ENCODE measurements at places on chromosomes 6 and 20. TPM values are rescaled to one million over a fixed set of nuclear protein-coding genes. Genes with fewer than 3 reads are reported as not detected.

The TBP gene
- polyA plus RNA-seq = 20.2 TPM

The PTGIS gene
- polyA plus RNA-seq = 25.4 TPM

The MCHR2 gene
- polyA plus RNA-seq = not detected

The RFX6 gene
- 3.7 TPM for polyA plus RNA-seq

The PRR3 gene
- polyA plus RNA-seq = 9.3 TPM

The FAM217A gene
- polyA plus RNA-seq = not detected

The COL11A2 gene
- 4.2 TPM for polyA plus RNA-seq

The MCCD1 gene
- 1.3 TPM for polyA plus RNA-seq

The C4B gene
- 78.0 TPM for polyA plus RNA-seq

The TMEM239 gene
- polyA plus RNA-seq = not detected

The OLIG3 gene
- polyA plus RNA-seq = not detected

The ENPP4 gene
- polyA plus RNA-seq = 3.5 TPM

The TRERF1 gene
- polyA plus RNA-seq = 5.2 TPM

The SLC22A3 gene
- 29.6 TPM for polyA plus RNA-seq

The TRIM26 gene
- polyA plus RNA-seq = 29.3 TPM

The CPNE5 gene
- 1.2 TPM for polyA plus RNA-seq

GRCh38 chr6:93123585-93123984 lies 295.8 kb downstream of the EPHA7 start:
- no peak overlapping the region for H3K4me3 ChIP-seq
- no peaks in the 10 kb centered on the region for H3K27me3 ChIP-seq
- no peaks in the 10 kb centered on the region for H3K4me1 ChIP-seq
- H3K36me3 ChIP-seq = no peaks in the 10 kb centered on the region
- no peak for DNase-seq
- no peak overlapping the region for H3K27ac ChIP-seq

- H3K27me3 ChIP-seq = no peaks in the 10 kb centered on the region
- no peaks in the 10 kb centered on the region for H3K4me1 ChIP-seq
- no peak overlapping the region for H3K27ac ChIP-seq
- DNase-seq = no peak
Observed at GRCh38 chr6:89596056-89596455, 42.5 kb downstream of the LYRM2 start.

- H3K27me3 ChIP-seq = peaks cover 6% of the 10 kb centered on the region
- H3K4me1 ChIP-seq = peaks cover 4% of the 10 kb centered on the region
- H3K27ac ChIP-seq = no peak overlapping the region
- H3K4me3 ChIP-seq = no peak overlapping the region
Observed at GRCh38 chr6:161836643-161837448, 563.0 kb upstream of the AGPAT4 start.

- peaks cover 40% of the 10 kb centered on the region for H3K4me1 ChIP-seq
- DNase-seq = no peak
- H3K27ac ChIP-seq = peak overlapping the region; percentile 10
- peak overlapping the region; percentile 82 for H3K4me3 ChIP-seq
- peaks cover 26% of the 10 kb centered on the region for H3K27me3 ChIP-seq
Observed at GRCh38 chr20:57265997-57266290, 497 bp downstream of the BMP7 start.

DNA sequence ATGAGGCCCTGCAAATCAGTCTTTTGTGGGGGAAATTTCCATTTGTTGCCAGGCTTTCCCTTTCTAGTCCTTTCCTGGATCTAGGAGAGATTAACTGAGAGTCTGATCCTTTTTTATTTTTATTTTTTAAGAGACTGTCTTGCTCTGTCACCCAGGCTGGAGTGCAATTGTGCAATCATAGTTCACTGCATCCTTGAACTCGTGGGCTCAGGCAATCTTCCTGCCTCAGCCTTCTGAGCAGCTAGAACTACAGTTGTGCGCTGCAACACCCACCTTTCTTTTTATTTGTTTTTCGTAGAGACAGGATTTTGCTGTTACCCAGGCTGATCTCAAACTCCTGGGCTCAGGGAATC lies 22.9 kb downstream of the OR2B2 start:
- H3K27ac ChIP-seq = no peak overlapping the region
- no peak overlapping the region for H3K4me3 ChIP-seq
- no peak for DNase-seq
- H3K36me3 ChIP-seq = no peaks in the 10 kb centered on the region

- no peak overlapping the region for H3K27ac ChIP-seq
- no peak for DNase-seq
- no peaks in the 10 kb centered on the region for H3K27me3 ChIP-seq
- H3K36me3 ChIP-seq = no peaks in the 10 kb centered on the region
- H3K4me3 ChIP-seq = no peak overlapping the region
- H3K4me1 ChIP-seq = no peaks in the 10 kb centered on the region
Observed at GRCh38 chr6:90820436-90820835, 233.6 kb upstream of the MAP3K7 start.

DNA sequence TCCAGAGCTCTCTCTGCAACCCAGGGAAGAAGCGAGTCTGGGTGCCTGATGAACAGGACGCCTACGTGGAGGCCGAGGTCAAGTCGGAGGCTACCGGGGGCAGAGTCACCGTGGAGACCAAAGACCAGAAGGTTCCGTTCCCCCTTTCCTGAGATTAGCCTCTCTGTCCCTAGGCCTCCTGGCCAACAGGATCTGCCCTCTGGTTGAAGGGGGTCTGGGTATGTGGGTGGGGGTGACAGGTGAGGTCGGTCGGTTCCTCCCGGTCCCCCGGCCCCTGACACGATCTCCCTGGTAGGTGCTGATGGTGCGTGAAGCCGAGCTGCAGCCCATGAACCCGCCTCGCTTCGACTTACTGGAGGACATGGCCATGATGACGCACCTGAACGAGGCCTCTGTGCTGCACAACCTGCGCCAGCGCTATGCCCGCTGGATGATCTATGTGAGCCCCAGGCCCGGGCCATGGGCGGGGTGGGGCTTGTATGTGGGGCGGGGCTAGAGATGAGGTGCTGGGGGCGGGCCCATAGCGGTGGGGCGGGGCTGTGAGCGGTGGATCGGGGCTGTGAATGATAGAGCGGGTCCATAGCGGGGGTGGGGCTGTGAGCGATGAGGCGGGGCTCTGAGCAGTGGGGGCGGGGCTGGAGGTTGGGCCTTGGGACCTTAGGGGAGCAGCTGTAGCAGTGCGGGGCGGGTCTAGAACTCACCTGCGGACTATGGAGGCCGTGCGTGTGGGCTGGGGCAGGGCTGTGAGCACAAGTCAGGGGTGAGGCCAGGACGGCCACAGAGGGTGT lies 23.9 kb downstream of the MYH7B start:
- no peak overlapping the region for H3K4me3 ChIP-seq
- peaks cover 9% of the 10 kb centered on the region for H3K27me3 ChIP-seq
- no peaks in the 10 kb centered on the region for H3K4me1 ChIP-seq
- DNase-seq = no peak
- no peak overlapping the region for H3K27ac ChIP-seq

GRCh38 chr6:17865243-17865642 lies 122.2 kb downstream of the KIF13A start:
- no peak overlapping the region for H3K4me3 ChIP-seq
- H3K4me1 ChIP-seq = peaks cover 21% of the 10 kb centered on the region
- no peaks in the 10 kb centered on the region for H3K36me3 ChIP-seq
- peak overlapping the region; percentile 77 for H3K27ac ChIP-seq

DNA sequence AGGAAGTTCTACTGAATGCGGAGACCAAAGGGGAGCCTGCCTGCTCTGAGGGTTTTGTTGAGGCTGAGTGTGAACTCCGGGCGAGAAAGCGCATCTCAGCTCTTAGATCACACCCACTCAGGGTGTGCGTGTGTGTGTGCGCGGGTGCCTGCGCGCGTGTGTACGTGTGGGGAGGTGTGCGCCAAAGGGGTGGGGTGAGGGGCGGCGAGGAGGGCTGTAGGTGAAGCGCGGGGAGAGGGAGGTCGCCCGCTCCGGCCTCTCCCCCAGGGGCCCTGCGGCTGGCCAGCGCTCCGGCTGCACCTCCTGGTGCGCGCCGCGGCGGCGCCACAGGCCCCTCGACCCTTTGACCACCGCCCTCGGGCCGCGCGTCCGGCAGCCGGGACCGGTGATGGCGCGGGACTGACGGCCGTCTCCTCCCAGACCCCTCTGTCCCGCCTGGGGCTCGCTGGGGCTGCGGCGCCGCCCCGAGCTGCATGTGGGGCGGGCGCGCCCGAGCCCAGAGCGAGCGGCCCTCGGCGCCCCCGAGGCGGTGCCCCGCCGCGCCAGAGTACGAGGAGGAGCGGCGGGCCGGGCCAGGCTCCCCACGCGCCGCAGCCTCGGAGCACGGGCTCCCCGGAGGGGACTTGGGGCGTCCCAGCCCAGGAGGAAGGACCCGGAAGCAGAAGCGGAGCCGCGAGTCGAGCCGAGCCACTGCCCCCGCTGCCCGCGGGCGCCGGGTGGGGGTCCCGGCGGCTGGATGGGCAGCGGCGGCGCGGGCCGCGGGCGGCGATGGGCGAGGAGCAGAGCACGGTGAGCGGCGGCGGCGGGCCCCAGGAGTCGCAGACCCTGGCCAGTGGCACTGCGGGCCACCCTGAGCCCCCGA lies at the start of gene RNF217:
Gene RNF217, plus strand, starts transcription at position 661 of the 862 bp plus-strand sequence. Its CDS starts 108 bp downstream, at position 769.
- peak within 1 kb of the TSS; percentile 27 for H3K4me3 ChIP-seq
- DNase-seq = peak; percentile 71
- peaks cover 24% of the 10 kb centered on the region for H3K4me1 ChIP-seq
- H3K27ac ChIP-seq = peak within 1 kb of the TSS; percentile 81
- H3K27me3 ChIP-seq = no peaks in the 10 kb centered on the region

DNA sequence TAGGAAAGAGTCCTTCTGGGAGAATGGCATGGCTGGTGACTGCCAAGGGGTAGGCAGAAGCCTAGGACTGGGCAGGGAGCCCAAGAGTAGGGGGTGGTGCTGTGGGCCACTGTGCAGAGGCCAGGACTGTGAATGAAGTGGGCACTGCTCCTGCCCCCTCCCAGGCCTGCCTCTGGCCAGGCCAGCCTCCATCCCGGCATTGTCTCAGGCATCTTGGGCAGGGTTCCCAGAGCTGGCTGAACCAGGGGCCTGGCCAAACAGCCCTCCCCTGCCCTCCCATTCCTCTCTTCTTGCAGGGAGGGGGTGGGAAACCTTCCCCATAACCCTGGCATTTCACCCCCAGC lies 81.6 kb downstream of the MRPL14 start:
- DNase-seq = no peak
- no peaks in the 10 kb centered on the region for H3K36me3 ChIP-seq
- H3K4me1 ChIP-seq = peaks cover 46% of the 10 kb centered on the region
- H3K4me3 ChIP-seq = no peak overlapping the region

DNA sequence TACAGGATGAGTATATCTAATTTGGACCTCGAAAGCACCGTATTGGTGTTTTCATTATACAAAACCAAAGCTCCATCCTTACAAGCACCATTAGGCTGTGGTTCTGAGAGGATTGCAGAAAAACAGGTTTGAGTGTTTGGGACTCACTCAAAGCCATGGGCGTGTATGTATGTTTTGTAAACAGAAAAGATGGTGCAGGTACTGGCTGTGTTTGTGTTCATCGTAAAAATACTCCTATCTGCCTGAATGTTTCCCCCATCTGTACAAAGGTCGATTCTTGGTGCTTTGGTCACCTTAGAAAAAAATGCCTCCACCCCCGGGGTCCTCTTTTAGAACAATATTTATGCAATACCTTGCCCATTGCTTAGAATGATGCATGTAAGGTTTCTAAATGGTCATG lies 286.6 kb downstream of the TSHZ2 start:
- H3K27ac ChIP-seq = no peak overlapping the region
- H3K4me3 ChIP-seq = no peak overlapping the region
- H3K36me3 ChIP-seq = no peaks in the 10 kb centered on the region
- no peaks in the 10 kb centered on the region for H3K27me3 ChIP-seq

DNA sequence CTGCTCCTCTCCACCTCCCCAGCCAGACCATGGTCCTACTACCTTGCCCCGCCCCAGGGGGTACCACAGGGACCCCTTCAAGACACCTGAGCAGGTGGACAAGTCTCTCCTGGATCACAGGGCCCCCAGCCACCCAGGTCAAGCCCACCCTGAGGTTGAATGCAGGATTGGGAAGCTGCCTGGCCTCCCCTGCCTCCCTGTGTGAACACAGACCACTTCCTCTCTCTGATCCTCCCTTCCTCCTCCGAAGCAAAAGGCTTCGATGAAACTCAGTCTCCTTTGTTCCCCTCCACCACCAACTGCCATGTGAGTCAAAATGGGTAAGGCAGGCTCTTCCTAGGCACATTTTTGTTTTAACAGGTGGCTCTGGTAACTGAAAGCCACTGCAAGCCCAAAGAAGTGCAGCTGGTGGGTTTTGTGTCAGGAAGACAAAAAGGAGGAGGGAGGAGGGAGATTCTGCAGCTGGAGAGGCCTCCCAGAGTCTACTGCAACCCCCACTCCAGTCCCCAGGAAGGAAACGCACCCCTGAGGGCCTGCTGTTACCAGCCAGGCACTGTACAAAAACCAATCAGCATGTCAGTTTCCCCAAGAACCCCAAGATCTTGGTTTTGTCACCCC lies 5.4 kb downstream of the ADA start:
- no peak for DNase-seq
- H3K27me3 ChIP-seq = no peaks in the 10 kb centered on the region
- H3K27ac ChIP-seq = no peak overlapping the region

DNA sequence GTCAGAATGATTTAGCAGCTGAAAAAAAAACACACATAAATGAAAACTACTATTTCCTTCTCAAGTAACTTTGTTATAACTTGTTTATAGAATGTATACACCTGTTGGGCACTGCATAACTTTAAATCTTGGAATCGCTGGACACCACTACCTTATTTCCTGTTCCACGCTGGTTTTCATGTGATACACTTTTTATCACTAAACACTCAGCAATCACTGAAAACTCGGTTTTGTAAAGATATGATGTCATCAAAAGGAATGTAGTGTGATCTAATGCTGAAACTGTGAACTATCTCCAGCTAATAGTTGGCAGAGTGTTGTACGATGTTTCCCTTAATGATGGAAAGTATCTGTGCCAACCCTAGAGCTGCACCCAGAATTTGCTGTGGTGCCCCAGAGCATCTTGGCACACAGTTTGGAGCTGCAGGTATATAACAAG lies 127.9 kb downstream of the BACH2 start:
- no peaks in the 10 kb centered on the region for H3K36me3 ChIP-seq
- H3K4me3 ChIP-seq = no peak overlapping the region
- H3K4me1 ChIP-seq = peaks cover 7% of the 10 kb centered on the region

GRCh38 chr20:32963176-32963575 lies 41.1 kb downstream of the SUN5 start:
- no peaks in the 10 kb centered on the region for H3K4me1 ChIP-seq
- H3K27ac ChIP-seq = no peak overlapping the region
- H3K27me3 ChIP-seq = no peaks in the 10 kb centered on the region
- no peaks in the 10 kb centered on the region for H3K36me3 ChIP-seq

DNA sequence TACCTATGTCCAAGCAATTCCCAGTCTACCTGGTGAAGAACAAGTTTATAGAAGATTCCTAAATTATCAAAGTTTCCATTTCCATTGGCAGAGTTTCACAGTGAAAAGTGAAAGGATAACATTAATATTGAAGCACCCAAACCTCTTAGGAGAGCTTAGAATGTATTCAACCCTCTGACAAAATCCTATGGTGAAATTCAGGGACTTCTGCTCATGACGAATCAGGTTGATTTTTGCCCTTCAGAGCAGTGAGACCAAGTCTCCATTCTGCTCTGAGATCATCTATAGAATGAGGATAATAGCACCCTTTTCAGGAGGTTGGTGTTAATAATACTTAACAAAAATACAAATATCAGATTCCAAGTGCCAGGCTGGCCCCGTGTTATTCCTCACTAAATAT lies 15.5 kb downstream of the SERPINB1 start:
- H3K27ac ChIP-seq = no peak overlapping the region
- H3K36me3 ChIP-seq = no peaks in the 10 kb centered on the region
- H3K4me3 ChIP-seq = no peak overlapping the region
